ENCODE measurements at places on chromosomes 5 and 9.

DNA sequence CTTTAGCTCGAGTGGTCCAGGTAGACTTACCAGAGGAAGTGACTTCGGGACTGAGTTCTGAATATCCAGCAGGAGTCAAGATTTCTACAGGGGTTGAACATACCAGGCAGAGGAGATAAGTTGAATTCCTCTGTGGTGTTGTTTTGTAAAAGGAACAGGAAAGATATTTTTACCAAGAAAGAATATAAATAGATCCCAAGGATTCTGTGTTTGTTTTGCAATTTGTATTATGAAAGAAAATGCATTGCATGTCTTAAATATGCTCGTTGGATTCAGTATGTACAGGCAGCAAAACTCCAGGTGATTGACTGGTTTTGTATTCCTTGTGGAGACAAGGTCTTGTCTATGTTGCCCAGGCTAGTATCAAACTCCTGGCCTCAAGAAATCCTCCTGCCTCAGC lies 197.8 kb downstream of the FRMD3 start:
- no peak for DNase-seq

DNA sequence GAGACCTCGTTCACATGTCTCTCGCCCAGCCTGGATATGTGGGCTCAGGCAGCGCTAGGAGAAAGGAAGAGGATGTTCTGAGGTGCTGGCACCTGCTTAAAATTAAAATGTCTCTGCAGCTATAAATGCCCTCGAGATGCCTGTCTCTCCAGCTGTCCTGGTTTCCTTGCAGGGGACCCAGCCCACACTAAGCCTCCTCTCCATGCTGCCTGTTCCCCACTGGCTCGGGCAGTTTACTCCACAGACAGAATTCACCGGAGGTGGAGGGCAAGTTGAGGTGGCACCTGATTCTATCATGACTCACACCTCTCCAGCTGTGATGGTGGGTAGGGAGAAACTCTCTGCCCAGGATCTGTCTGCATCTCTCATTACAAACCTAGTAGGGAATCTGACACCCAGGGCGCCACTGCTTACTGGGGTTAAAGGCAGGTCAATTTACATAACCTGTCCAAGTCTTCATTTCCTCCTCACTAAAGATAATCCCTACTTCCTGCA lies 420.9 kb downstream of the SPOCK1 start:
- peak; percentile 73 for DNase-seq

- DNase-seq = no peak
Observed at GRCh38 chr5:116764941-116765340, 190.3 kb upstream of the SEMA6A start.

DNA sequence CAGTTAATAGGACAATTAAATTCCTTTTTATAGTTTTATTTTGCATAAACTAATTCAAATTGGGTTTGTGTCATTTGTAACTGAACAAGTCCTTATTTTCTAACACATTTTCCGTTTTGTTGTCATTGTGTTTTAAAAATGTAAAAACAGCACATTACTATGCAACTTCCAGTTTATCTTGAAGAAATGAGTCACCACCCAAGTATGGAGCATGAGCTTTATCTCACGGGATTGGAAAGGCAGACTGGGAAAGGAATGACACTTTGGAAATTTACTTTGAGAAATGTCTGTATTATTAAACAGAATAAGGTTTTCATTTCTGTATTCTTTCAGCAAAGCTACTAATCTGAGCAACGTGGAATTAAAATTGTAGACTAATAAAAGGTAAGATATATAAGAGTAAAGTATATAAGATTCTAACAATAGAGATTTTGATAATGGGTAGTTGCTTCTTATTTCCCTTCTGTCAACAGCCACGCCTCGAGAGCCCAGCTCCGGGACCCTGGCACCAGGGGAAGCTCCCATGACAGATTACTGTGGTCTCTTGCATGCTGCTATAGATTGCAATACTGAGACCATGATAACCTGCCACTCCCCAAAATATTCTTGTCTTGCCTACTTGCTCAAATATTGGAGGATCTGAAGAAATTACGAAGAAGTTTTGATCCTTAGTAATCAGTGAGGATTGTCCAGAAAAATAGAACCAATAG lies 433.1 kb downstream of the CHSY3 start:
- peak; percentile 59 for DNase-seq

GRCh38 chr9:90901933-90902332 lies 100.3 kb downstream of the SYK start:
- DNase-seq = no peak

DNA sequence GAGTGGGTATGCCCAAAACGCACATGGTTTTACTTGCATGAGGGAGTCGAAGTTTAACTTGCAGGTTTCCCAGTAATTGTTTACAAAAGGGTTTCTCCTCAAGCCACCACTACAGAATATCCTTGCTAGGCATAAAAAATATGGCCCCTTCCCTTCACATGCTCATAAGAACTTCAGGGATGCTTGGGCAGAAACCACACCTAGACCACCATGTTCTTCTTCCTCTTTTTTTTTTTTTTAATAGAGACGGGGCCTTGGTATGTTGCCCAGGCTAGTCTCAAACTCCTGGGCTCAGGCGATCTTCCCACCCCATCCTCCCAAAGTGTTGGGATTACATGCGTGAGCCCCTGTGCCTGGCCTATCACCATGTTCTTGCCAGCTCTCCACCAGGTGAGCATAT lies 18.6 kb upstream of the PLIN2 start:
- DNase-seq = no peak

DNA sequence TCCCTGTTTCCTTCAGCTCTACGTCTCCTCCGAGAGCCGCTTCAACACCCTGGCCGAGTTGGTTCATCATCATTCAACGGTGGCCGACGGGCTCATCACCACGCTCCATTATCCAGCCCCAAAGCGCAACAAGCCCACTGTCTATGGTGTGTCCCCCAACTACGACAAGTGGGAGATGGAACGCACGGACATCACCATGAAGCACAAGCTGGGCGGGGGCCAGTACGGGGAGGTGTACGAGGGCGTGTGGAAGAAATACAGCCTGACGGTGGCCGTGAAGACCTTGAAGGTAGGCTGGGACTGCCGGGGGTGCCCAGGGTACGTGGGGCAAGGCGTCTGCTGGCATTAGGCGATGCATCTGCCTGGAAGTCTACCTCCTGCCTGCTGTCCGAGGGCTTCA lies 27.7 kb downstream of the ABL1 start:
- no peak for DNase-seq

DNA sequence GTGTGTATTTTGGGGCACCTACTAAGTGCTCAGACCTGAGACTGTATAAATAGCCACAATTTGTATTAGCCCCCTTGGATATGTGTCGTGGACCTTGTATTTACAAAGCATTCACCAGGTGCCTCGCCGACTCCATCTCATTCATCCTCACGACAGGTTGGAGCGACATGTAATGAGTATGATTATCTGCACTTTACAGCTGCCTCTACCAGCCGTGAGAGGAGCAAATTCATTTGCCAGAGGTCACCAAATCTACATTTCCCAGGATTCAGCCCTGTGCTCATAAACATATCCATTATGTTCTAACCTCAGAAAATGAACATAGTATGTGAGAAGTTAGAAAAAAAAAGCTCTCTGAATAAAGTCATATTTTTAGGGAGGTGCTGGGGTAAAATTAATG lies 167.4 kb downstream of the ZDHHC21 start:
- no peak for DNase-seq

DNA sequence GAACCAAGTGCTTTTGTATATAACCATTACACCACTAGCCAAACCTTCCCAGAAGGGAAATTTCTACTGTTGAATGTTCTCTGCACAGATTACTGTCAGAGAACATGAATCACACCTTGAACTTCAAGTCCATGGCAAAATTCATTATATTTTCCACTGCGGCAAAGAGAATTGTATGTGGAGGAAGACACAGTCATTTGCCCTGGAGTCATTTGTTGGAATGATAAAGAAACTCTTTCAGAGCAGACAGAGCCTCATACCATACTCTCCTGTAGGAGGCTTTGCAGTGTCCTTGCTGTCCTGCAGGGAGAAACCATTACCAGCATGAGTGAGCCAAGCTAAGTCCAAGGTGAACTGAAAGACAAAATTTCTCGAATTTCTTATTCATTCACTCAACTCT lies 369.0 kb downstream of the ARHGEF28 start:
- DNase-seq = no peak

DNA sequence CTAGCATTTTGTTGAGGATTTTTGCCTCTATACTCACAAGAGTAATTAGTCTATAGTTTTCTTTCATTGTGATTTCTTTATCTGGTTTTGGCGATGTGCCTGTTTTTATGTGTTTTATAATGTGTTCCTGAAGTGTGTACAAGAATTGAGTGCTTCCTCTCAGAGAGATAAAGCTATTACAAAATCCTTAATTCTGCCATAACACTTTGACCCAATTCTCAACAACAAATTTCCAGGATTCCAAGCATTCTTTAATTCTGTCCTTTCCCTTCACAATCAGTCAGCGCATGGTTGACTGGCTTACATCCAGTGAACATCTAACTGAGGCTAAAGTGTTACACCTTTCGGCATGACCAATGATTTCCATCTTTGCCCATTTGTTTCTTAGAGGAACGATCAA lies 282.9 kb upstream of the MVB12B start:
- peak; percentile 16 for DNase-seq
